ENCODE measurements at places on chromosomes 6 and 20.

- no peak for DNase-seq
Observed at GRCh38 chr20:32127347-32127746, 17.8 kb downstream of the TM9SF4 start.

- no peak for DNase-seq
Observed at GRCh38 chr6:152004036-152004566, 196.6 kb downstream of the ESR1 start.

DNA sequence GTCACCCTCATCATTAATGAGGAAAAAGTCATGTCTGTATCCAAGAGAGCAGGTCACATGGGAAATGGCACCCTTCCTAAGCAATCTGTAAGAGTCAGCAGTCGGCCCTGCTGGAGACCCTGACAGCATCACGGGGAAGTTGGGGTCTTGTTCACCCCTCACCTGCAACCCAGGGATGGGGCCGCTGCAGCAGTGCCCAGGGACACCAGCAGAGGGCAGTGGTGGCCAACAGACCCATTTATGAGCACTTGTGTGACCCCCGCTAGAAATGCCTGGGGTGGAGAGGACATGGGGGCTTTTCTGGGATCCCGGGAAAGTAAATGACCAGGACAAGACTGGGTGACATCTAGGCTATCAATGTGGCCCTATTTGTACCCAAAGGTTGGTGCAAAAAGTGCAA, 35.9 kb downstream of the ANKRD60 start:
- DNase-seq, result no peak

DNA sequence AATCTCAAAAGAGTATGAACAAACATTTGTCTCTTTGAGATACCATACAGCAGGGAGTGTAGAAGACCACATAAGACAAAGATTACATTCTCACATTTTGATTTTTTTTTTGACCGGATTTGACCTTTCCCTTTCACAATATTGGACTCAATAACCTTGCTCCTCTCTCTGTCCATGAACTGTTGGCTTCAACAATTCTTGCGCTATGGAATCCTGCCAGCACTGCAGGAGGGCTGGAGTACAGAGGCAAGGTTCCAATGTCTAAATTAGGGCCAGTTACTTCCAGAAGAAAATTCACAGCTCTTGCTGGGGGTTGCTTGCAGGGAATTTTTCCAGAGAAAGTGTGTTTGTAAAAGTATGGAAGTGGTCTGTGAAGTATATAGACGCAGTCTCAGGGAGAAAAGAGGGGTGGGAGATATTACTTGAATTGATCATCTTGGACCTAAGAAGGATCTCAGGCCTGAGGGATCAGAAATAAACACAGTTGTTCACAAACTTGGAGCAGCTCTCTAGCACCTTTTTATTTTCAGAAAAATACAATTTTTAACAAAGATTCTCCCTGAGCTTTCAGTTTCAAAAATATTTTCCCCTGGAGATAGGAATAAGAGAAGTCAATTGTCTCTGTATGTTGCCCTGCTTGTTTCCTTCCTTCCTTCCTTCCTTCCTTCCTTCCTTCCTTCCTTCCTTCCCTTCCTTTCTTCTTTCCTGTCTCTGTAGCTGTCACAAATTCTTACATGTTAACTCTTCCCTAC, 765.9 kb downstream of the BCKDHB start:
- DNase-seq, result no peak

DNA sequence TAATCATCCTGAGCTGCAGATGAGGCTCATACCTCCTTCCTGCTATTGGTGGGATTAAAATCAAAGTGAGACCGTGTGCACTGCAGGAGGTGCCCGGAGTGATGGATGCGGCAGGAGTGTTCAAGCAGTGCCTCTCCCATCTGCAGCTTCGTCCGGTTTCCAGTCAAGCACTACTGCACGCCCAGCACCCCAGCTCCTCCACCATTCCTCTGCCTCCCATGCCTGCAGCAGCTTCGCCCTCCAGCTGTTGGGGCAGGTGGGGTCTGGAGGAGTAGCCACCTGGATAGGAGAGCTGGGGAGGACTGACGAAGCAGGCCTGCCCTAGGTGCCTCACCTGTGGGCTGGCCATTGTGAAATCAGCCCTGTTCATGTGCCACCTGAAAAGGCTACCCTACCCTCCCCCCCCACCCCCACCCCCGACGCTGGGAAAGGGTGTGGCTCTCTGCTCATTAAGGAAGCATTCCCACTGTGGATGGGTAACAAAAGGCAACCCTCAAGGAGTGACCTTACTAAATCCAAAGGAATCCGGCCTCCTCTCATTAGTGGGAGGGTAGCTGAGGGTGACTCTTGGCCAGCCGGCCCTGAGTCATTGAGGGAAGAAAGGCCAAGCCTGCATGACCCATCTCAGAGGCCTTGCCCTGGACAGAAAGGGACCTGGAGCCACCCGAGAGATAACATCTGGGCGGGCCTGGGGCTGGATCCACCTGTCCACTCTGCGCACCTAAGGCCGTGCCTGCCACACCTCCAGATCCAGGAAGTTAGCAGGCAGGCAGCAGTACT, 115.9 kb upstream of the ARMC2 start:
- DNase-seq, result no peak

DNA sequence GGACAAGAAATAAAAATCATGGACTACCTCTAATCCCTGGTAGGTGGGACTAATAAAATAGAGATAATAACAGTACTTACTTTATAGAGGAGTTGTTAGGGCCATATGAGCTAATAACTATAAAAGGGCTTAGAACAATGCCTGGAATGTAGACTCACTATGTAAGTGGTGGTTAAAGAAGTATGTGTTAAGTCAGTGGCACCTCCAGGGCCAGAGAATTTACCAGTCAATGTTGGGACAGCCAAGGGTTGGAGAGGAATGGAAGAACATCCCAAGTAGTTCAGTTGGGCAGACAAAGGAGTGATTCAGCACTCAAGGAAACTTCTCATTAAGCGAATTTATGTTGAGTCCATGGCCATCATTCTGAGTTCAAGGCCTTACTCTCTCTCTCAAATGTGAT, 116.8 kb downstream of the OTOR start:
- DNase-seq, result no peak

DNA sequence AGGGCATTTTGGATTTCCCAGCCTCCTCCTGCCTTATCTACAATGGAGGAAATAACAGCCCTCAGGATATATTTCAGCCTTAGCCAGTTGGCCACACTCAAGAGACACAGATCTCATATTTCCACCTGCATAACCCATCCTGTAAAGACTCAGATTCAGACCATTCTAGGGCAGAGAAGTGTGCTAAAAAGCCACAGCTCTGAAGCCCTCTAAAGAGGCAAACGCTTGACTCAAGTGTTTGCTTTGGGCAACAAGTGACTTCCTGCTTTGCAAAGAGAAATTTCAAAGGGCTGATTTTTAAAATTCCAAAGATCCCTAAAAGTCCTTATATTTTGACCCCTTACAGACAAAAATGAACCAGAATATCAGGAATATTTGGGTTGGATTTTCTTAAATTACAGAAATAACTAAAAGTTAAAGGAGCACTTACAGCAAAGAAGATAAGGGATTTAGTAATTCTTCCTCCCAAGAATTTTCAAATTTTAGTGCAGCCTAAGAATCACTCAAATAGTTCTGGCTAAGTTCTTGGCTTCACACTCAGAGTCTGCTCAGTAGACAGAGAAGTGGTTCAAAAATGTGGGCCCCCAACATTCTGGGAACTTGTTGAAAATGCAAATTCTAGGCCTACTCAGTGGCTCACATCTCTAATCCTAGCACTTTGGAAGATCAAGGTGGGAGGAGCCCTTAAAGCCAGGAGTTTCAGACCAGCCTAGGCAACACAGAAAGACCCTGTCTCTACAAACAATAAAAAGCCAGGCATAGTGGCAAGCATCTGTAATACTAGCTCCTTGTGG, 18.9 kb upstream of the ADGRF5 start:
- DNase-seq, result no peak

DNA sequence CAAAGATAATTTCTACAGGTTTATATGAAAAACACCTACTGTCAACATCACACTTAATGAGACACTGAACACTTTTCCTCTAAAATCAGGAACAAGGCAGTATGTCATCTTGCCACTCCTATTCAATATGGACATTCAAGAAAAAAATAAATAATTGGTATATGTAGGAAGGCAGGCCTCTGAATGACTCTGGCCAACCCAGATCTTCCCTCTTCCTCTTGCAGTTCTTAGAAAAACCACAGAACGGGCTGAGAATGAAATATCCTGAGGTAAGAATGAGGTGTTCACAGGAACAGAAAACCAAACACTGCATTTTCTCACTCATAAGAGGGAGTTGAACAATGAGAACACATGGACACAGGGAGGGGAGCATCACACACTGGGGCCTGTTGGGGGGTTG, 1207.2 kb upstream of the CITED2 start:
- DNase-seq, result no peak
